Amniotic stem cell (primary cell): ENCODE measurements at places on chromosomes 12 and 14.

DNA sequence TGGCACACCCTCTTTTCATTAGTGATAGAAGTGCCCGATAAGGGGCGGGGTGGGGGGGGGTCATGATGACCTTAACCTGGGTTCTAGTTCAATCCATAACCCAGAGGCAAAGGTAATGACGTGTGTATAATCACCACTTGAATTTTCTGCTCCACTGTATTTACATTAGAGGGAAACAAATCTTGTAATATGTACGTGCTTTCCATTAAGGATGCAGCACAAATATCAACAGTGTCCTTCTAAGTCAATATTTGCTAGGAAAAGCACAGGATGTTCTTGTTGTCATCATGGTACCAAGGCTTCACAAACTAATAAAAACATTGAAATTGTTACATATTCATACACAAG, 121.2 kb upstream of the SLC38A2 start:
- no peak for DNase-seq

DNA sequence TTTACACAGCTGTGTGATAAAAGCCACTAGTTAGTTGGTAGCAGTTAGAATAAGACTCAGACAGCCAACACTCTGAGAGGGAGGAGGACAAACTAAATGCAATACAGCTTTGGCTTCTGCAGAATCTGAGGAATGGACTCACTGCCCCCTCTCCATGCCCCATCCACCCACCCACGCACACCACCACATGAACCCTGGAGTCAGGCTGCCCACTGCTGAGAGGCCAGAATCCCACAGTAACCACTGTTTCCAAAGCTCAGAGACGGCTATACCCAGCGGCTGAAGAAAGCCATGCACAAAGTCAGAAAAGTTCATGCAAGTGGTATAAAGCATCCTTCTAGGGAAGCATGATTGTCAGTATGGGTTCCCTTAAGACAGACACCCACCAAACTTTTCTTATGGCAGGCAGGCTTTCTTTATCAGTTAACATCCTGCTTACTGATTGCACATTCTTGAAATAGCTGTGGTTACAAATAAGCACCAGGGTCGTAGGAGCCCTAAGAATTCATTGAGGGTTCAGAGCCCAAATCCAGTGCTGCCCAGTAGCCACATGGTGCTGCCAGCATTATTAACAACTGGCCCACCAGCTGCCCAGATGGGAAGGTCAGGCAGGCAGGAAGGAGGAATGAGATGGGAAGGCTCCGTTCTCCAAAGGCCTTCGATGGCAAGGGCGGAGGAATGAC, 61.5 kb downstream of the NT5DC3 start:
- DNase-seq, result no peak

DNA sequence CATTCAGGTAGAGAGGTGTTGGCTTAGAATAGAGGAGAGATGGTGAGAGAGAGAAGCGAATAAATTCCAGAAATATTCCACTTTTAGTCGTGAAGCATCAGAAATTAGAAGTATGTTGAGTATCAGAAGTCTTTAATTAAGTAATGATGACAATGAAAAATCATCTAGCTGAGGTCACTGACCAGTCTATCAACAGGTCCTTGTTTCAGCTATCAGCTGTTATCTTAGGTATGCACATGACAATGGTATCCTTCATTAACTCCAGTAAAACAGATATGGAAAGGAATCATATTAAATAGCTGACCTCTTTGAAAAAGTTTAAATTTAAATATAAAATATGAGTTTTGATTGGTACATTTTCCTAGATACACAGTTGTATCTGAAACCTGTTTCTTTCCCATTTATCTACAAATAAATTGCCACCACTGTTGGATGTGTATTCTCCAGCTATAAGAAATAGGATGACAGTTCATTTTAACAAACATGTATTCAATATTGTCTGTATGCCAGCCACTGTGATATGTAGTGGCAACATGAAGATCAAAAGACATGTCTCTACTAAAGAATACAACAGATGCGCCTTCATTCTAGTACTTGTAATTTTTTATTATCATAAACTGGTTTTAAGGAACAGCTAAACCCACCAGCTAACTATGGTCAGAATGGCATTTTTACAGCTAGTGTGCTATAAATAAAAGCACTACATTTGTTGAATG, 424.2 kb upstream of the DCN start:
- no peak for DNase-seq

DNA sequence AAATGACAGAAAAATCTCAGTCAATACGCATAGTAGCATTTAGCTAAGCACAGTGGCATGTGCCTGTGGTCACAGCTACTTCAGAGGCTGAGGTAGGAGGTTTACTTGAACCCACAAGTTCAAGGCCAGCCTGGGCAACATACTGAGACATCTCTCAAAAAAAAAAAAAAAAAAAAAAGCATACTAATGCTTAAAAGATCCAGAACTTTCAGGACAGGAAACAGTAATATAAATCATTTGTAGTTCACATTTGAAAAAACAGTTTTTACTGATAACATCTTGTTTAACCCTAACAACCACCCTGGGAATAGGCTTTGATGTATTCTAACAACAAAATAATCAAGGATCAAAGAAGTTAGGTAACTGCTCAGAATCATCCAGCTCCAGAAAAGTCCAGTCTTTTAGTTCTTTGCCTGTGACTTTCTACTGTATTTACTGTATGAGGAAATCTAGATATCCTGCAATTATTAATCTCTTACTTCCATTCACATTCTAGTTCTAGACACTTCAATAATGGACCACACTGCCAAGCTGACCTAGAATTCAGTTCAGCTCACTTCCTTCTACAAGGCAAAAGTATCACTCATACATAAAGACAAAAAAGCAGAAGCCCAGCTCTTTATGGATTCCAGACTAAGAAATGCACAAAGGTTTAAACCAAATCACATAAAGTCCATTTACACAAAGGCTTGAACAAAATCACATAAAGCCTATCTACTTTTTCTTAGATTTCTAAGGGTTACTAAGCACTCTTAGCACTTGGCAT, 28.5 kb downstream of the PAWR start:
- DNase-seq, result no peak

DNA sequence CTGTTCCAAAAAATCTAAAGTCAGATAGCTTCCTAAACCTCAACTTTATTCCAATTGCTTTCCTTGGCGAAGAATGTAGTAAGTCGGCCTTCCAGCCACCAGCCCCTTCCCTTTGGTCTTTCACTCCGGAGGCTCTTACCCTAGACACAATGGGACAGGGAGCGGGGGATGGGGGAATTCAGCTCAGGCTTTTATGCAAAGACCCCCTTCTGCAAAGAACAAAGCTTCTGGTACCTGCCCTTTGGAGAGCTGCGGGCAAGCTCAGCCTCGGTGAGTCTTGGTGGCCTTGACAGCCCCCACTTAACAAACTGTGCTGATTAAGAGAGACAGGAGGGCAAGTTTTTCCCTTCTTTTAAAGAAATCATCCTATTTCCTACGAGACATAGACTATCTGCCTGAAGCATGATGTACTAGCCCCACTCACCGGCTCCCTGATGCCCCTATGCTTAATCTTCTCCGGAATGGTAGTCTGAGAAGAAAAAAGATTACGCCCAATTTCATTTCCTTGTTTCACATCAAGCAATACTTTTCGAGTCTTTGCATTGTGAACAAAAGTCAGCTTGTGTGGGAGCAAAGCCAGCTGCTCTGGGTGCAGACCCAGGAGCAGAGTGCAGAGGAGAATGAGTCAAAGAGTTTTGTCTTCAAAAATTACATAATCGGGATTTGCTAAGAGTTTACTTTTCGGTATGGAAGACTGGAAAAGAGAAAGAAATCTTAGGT, 1.5 kb upstream of the NANOG start:
- no peak for DNase-seq

DNA sequence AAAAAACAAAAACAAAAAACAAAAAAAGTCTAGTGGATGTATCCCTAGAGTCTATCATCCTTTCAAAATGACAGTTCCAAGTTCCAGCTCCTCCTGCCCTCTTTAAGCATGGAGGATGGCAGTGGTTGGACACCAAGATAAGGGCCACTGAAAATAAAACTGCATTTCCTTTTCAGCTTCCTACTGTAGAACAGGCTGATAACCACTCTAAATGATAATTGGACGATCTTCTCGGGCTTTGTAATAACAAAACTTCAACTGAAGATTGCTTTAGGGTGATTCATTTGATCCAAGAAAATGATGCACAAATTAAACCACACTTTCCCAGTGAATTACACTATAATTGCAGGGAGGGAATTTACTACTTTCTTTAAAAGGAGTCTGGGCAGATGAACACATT, 42.2 kb upstream of the CRACR2A start:
- DNase-seq, result no peak

DNA sequence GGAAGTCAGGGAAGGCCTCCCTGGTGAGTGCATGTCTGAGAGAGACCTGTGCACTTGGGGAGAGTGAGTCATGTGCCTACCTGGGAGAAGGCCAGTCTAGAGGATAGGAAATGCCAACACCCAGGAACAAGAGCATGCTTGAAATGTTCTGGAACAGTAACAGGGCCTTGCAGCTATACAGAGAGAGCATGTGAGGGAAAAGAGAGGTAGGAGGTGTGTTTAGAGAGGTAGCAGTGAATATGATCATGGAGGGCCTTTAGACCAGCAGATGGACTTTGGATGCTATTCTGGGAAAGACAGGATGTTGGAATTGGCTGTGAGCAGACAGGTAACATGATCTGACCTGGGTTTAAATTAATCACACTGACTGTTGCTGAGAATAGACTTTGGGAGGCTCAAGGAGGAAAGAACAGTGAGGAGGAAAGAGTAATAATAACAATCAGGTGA, 1143.6 kb downstream of the FLRT2 start:
- DNase-seq, result no peak
